ENCODE measurements at places on chromosomes 5 and 9.

- DNase-seq: peak; percentile 42
Measured at GRCh38 chr5:96868603-96869371, 7.5 kb upstream of the ERAP2 start.

- no peak for DNase-seq
Measured at GRCh38 chr5:50564558-50564957, 101.9 kb upstream of the PARP8 start.

GRCh38 chr5:147626464-147626863, 116.6 kb upstream of the DPYSL3 start:
- DNase-seq: no peak

DNA sequence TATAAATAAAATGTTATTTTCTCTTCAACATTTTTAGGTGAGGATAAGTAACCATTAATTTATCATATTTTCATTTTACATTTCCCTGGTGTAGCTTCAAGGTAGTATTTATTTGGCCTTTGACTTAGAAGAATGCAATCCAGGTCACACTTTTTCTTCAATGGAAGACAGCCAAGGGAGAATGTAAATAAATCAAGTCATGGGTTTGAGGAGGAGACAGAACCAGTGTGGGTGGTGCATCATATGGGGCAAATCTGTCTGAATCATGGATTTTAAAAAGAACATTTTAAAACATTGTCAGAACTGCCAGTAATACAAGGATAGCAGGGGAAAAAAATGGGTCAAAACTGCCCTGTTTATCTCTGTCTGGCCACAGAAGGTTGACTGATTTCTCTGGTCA, 229.5 kb downstream of the FAM114A2 start:
- peak; percentile 25 for DNase-seq

GRCh38 chr5:23208959-23209431, 298.4 kb upstream of the PRDM9 start:
- DNase-seq: peak; percentile 15

- no peak for DNase-seq
Measured at GRCh38 chr5:154523104-154523503, 45.1 kb upstream of the HAND1 start.

- no peak for DNase-seq
Measured at GRCh38 chr9:70315389-70315788, 56.6 kb downstream of the SMC5 start.

- DNase-seq: no peak
Measured at GRCh38 chr9:129640871-129641749, 841 bp downstream of the ASB6 start.

- DNase-seq: no peak
Measured at GRCh38 chr5:73117088-73117740, 3.2 kb upstream of the TMEM171 start.

GRCh38 chr5:105754056-105754455, 1916.7 kb downstream of the EFNA5 start:
- DNase-seq: no peak

DNA sequence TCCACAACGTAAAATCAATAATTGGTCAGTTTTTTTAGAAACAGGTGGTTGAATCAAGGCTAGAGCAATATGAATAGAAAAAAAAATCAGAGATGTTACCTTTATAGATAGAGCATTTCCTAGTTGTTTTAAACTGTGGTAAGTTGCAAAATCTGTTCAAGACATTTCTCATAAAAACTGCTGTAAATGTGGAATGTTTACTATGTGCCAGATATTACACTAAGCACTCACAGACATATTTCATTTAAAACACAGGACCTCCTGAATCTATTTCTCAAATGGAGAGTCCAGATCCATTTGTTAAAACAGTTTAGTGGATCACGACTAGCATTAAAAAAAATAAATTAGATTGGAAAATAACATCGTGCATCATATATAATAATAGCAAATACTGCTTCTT, 570.0 kb upstream of the ZNF608 start:
- no peak for DNase-seq

- DNase-seq: peak; percentile 60
Measured at GRCh38 chr5:10538103-10538788, 25.6 kb upstream of the ANKRD33B start.

DNA sequence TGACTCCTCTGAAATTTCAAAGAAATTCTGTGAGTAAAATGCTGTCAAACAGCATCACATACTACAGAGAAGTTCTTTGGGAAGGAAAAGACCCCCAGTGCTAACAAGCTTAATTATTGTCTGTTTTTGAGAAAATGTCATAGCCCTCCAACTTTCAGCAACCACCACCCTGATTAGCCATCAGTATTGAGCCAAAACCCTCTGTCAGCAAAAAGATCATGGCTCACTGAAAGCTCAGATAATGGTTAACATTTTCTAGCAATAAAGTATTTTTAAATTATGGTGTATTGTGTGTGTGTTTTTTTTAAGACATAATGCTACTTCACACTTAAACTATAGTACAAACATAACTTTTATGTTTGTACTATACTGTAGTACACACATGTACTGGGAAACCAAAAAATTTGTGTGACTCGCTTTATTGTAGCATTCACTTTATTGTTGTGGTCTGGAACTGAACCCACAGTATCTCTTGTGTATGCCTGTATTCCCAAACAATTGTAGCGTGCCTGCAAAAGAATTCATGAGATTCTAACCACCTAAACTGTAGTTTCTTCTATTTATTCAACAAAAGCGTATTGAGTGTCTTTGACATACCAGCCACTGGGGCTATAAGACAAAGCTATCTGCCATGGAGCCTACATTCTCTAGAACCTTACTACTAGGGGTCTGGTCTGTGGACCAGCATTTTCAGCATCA, 31.6 kb downstream of the TLE4 start:
- DNase-seq: no peak

DNA sequence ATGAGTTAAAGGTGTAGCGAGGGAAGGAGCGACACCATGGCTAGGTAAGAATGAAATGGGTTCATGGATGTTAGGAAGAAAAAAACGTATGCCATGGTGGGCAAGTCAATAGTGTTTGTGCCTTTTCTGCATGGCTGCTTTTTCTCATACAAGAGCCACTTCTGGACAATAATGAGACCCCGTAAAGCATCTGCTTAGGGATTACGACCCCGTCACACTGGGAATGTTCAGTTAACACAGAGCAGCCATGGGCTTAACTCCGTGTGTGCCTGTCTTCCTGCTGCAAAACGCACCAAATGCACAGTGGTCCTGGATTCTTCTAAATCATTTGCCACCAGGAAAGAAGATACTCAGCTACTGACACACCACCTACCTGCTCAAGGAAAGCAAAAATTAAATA, 81.8 kb downstream of the NFIB start:
- no peak for DNase-seq

DNA sequence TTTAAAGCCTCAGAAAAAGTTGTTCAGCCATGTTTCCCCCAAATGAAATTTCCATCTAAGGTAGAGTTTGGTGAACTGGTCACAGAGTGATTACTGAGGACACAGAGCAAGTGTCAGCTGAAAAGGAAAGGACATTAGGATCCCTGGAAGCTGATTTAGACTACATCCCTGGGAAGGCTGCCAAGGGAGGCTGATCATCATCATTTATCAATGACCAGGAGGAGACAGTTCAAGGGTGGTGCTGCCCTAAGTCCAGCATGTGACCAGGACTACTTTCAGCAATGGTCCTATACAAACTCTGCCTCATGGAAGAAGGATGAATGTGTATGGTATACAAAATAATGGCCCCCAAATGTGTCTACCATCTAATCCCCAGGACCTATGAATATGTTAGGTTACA, 120.6 kb downstream of the PIK3R1 start:
- no peak for DNase-seq

- DNase-seq: no peak
Measured at GRCh38 chr5:178902849-178903248, 7.1 kb downstream of the ZFP2 start.

DNA sequence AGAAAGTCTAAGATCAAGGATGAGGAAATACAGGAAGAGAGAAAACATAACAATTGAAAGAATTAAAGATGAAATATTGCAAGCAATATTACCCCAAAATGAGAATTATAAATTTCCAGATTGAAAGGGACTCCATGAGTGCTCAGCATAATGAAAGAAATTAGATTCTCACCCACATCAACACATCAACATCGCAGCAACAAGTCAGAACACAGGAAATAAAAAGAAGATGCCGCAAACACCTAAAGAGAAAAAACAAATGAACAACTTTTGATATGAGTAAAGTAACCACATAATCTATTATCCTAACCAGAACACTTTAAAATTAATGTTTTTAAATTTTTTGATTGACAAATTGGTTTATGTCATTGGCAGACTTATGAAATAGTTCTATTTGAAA, 318.3 kb upstream of the PTGER4 start:
- DNase-seq: no peak

DNA sequence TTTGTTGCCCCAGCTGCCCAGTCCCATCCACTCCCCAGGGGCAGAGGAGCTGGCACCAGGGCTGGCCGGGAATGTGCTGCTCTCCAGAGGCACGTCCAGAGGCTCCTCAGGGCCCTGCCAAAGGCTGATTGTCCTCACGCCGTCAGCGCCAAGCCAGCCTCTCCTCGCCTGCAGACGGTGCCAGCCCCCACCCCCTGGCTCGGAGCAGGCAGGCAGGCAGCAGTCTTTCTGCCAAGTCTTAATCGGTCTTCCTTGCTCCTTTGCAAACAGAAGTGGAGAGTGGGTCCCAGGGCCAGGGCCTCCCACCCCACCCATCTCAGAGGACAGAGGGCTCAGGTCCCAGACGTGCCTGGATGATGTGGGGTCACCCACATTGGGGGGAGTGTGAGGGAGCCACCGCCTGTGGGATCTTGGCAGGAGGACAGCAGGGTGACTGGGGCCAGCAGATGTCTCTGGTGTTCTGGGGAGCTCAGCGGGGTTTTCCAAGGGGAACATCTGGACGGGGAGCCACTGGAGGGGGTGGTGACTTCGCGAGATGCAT, 36.3 kb downstream of the FAM163B start:
- DNase-seq: peak; percentile 86

DNA sequence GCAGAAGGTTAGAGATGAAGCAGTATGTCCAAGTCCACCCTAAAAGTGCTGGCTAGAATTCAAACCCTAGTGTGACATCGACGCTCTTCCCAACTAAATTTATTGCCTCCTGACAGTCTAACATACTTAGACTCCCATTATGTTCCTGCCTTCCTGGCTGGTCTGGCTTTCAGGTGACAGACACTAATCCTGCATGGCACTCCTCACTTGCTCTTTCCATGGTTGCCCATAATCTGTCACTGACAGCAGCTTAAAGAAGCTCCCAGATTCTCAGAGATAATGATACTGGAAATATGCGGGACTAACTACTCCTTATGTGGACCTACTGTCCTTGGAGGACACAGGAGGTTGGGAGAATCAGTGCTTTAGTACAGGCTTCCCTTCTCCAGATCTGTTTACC, 41.7 kb upstream of the HTR1A start:
- no peak for DNase-seq

DNA sequence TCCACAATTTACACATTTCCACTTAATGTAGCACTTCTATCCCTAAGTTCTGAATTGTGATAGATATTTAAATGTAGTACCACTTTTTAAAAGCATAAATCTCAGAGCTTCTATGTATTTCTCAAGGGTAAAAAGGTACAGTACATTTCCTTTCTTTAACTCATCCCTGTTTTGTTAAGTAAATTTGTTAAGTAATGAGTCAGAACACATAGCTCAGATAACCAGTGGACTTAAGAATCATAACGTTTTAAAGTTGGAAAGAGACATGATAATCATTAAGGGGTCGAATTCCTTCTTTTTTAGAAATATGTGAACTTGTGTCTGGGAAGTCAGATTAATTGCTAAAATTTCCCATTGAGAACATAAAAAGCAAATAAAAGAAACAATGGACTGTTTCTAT, 810.2 kb upstream of the NUDT12 start:
- no peak for DNase-seq

DNA sequence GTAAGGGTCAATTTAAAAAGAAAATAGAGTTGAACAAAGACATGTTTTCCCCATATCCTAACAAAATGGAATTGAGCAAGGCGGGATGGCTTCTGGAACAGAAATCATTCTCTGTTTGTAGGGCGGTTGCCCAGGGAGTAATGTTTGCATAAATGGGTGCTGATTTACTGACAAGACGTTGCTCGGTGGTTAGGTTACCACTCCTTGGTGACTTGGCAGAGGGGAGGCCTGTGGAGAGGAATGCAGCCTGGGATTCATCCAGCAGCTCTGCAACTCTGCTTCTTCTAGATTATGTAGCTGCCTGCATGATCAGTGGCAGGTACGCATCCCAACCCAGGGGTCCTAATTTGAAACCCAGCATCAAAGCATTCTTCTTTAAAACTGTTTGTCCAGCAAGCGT, 200.2 kb downstream of the CFAP90 start:
- no peak for DNase-seq

DNA sequence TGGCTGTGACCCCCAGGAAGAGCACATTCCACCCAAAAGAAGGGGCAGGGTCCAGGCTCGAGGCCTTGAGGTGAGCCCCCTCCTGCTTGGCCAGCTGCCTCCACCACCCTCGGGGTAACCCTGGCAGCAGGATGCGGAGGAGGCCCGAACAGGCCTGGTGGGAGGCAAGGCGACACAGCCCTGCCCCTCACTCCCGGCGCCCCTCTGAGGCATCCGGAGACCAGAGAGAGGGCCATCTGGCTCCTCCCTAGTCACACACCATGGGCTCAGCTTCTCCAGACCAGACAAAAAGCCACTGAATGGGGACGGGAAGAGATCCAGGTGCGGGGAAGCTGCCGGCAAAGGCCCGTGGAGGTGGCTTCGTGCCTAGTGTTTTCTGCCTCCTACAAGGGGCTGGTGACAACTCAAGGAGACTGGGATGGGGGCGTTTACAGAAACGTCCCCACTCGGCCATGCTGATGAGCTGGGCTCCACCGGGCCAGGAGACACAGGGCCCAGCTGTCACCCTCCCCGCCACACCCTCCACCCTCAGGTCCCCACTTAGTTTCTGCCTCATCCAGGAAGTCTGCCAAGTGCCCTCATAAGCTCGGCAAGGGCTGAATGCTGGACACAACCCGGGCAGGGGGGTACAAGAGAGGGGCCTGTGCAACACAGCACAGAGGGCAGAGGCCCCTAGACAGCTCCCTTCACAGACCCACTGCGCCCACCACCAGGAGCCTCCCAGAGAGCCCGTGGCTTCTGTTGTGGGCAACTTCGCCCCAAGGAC, 41.9 kb downstream of the NACC2 start:
- peak; percentile 15 for DNase-seq

DNA sequence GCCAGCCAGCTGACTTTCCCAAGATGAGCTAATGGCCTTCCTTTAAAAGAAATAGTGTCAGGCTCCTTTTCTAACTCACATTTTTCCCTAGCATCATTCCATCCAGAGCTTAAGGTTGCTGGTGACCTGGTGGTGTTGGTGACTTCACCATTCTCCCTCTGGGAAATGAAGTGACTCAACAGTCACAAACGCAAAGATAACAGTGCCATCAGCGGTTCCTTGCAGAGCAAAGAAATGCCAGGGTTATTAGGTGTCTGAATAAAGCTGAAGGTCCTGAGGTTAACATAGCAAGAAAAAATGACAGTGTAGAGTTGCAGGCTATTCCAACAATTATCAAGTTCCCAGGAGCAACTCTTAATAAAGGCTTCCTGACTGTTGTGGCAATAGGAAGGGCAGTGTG, 111.8 kb upstream of the SLC44A1 start:
- no peak for DNase-seq

GRCh38 chr5:10489810-10490426, 48.2 kb downstream of the ROPN1L start:
- peak; percentile 33 for DNase-seq
